Stimulated activated CD4-positive, alpha-beta T cell treated with anti-CD3 and anti-CD28 coated beads, Interleukin-1b, Interleukin-23, amount 100 ng/mL, for 1 hour (primary cell): ENCODE measurements at places on chromosomes 5 and 9.

GRCh38 chr5:77095189-77095588 is 8.1 kb upstream of the ZBED3 start:
- DNase-seq: no peak

GRCh38 chr9:78325343-78325742 is 28.4 kb downstream of the PSAT1 start:
- DNase-seq: no peak

DNA sequence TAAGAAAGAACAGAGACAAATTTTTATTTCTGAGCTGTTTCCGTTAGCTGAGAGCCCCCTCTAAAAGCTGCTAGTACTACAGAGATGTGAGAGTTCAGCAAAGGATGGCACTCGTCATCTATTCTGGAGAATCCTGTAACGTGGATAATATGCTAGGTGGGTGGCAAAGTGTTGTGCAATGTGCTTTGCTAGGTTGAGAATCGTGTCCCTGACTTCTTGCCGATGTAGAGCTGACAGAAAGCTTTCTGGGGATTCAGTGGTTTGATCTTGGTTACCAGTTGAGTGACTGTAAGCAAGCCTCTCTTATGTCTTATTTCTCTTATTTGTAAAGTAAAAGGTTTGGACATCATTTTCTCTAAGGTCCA is 298.3 kb upstream of the ACTBL2 start:
- DNase-seq: no peak

DNA sequence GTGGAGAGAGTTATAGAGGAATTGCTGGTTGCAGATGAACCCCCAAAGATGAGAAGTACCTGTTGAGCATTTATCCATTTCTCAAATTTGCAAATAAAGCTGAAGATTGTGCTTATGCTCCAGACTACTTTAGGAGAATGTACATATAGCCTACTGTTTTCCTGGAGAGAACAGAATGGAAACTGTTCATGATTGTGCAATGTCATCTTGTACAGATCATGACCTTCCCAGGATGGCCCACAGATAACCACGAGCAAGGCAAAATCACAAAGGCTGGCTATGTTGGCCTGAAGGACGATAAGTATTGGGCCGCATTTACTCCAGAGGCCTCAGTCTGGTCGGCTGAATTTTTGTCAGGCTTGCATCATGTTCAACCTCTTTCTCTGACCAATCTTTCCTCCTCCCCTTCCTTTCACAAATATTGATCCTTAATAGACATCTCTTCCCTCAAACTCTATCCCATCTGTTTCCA is 28.5 kb upstream of the RICTOR start:
- DNase-seq: no peak

DNA sequence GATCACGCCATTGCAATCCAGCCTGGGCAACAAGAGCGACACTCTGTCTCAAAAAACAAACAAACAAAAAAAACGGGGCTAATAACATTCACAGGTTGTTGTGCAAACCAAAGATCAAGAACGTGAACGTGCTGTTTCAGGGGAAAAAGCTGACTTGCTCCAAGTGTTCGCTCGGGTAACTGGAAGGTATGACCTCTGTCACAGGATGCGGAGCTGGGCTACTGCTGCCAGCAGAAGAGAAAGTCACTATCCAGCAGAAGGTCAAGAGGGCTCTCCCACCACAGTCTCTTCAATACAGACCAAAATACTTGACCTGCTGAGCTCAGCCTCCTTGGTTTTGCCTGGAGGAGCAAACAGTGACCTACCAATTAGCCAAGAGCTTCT is 59.7 kb downstream of the ABCA1 start:
- DNase-seq: no peak

DNA sequence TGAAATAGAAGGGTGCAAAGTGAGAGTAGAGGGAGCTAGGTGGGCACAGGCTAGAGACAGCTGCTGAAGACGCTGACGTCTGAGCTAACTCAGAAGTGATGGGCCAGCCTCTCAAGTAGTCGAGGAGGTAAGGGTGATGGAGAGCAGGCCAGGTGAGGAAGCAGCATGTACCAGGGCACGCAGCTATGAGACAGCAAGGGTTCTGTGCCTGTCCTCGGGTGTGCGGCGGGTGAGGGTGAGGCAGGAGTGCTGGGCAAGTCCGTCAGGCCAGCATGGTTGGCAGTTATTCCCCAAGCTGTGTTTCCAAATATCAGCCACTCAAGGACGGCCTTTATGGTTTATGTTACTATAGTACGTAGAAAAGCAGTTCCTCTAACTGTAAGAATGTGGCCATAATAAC is 6.2 kb downstream of the RMND5B start:
- no peak for DNase-seq

DNA sequence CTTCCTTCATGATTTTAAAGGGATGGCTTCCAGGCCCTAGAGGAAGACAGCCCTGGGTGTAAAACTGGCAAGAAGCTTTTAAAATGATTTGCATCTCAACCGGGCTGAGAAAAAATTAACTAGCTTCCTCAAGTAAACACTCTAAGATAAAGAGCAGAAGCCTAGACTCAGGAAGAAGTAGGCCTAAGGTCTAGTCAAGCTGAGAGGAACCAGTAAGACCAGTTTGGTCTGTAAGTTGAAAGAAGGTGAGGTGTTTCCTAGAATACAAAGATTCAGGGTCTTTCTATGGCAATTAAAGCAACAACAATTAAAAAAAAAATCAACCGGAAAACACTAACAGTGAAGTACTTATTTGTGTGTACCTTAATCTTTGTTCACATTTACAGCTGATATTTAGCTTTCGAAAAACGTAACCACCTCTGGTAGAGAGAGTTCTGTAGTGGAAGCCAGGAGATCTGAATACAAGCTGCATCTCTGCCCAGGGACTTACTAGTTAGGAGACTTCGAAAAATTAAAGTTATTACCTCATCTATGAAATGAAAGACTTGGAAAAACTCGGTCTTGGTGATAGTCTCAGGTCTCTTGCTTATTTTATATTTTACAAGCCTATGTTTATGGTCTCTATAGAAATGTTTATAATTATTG is 75.7 kb downstream of the TUSC1 start:
- DNase-seq: no peak
